RKO (cell line): ENCODE measurements at places on chromosomes 3 and 15.

DNA sequence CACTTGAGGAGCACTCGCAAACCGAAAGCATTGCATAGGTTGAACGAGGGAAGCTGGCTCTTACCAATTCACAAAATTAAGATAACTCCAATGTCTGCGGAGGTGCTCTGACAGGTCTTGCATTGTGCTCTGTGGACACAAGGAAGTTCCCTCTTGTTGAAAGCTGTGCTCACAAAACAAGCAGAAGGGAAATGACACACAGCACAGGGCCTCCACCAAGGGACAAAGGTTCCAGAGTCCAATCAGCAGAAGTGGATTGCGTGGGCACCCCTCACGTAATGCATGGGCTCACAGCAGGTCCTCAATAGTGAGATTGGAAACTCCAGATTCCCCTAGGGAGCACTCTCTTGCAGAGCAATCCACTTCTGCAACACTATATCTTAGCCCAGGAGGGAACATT lies 89.9 kb downstream of the ATP10A start:
- no peak for DNase-seq

DNA sequence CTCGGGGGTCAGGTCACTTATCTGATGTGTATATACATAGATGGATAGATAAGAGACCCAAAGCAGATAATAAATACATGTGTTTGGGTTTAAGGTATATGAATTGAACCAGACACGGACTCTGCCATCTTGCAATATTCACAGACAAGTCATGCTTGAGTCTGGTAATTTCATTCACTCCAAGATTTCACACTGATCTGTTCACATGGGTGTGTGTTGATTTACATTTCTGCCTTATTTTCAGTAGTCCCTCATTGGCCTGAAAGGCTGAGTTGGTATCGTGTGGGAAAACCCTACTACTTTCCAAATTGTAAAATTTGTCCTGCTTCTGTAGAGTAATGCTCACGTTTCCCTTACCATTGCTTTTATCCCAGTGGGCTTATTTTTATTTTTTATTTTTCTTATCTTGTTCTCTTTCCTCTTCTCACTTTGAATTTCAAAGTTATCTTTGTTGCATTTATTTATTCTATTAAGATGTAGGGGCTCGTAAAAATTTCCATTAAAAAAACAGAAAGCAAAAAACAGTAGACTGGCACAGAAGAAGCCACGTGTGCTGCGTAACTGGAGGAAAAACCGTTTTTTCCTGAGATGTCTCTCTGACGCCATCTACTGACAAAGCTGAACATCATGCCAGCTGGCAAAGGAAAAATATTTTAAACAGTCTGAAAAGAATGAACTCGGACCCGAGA lies 10.8 kb upstream of the MFSD1 start:
- peak; percentile 90 for DNase-seq

GRCh38 chr3:135927155-135927554 lies 38.4 kb upstream of the PPP2R3A start:
- DNase-seq = no peak

DNA sequence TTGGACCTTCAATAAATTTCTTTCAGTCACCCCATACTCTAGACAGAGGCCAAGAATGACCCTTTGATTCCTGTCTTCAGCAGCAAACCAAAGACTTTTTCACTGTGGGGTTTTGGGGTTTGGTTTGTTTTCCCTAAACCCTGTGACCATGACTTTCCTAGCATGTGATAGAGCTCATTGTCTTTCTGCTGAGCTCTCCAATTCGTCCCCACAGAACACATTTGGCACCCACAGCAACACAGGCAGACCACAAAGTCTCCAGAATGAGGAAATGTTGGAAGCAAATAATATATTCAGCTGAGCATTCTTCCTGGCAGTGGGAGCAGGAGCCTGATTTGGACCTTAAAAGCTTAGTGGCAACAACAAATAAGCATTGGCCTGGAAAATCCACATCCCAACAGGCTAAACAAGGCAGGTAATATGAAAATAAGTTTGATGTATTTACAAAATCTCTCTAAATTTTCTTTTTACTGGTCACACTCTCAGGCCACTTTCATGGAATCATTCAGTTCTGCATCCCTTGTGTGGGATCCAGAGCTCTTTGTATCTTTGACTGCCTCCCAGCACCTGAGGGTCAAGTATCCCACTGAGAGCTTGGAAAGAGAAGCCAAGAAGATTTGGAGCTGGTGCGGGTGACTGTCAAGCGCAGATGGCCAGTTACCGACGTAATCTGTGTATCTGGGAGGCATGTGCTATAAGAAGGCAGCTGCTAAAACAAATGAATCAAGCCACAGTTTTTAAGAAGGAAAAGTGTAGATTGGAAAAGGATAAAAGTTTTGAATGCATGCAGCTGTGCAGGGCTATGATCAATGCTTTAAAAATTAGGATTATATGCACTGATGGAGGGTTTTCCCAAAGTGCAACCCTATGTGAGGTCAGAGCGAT lies 36.5 kb upstream of the CPB1 start:
- no peak for DNase-seq

DNA sequence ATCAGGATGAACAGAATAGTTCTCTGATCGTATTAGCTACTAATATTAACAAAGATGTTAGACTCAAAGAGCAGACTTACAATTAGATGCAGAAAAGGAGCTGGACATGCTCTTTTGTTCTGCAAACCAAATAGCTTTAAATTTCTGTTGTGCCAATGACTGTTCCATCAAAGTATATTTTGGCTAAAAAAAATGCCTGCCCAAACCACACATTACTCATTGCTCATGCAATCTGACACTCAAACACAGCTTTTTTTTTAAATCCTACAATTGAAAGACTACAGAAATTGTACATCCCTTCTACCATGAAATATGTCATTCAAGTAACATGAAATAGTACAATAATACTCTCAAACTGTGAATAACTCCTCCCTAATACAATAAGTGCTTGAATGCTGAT lies 48.6 kb downstream of the SHOX2 start:
- DNase-seq = peak; percentile 11

- DNase-seq = no peak
Observed at GRCh38 chr3:111955876-111956275, 22.9 kb upstream of the ABHD10 start.

DNA sequence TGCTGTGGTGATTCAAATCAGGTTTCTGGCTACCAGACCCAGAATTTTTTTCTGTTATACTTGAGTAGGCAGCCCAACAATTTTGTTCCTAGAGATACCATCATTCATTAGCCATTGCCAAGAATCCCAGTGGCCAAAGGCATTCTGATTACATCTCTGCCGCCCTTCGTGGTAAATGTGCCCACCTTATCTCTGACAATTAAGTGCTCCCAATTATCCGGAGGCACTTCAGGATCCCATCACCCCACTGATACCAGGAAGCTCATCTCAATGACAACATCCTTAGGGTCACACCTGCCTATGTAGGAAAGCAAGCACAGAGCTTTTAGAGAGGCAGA lies 43.2 kb upstream of the RPL35A start:
- DNase-seq = no peak

- DNase-seq = no peak
Observed at GRCh38 chr3:150527464-150528255, 18.6 kb downstream of the SERP1 start.

GRCh38 chr3:51539291-51539941 lies 897 bp downstream of the RAD54L2 start:
- DNase-seq = peak; percentile 91

DNA sequence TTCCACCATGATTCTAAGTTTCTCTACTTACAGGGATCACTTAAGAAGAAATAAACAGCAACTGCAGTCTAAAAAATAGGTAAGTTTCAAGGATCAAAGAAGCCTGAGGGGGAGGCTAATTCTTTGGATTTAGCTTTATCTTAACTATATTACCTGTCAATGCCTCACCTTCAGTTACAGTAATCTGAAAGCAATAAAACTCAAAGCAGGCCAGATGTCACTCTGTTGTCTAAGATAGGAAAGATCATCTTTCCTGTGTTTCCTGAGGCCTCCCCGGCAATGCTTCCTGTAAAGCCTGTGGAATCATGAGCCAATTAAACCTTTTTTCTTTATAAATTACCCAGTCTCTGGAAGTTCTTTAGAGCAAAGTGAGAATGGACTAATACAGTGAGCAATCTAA lies 60.2 kb downstream of the NPTN start:
- DNase-seq = no peak

DNA sequence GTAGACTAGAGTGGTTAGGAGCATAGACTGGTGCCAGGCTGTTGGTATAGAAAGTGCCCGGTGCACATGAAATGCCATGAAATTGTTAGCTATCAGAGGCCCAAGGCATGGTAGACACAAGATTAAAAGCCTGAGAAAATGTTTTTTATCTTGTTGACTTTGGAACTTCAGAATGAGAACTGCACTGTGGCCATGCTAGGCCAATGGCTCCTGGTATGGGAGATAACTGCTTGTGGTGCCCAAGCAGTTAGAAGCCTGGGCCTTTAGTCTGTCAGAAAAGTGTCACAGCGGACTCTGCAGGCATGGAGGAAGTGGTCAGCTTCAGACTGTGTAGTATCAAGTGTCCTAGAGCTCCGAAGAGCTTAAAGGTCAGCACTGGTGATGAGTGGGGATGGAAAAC lies 11.9 kb downstream of the FYCO1 start:
- no peak for DNase-seq

DNA sequence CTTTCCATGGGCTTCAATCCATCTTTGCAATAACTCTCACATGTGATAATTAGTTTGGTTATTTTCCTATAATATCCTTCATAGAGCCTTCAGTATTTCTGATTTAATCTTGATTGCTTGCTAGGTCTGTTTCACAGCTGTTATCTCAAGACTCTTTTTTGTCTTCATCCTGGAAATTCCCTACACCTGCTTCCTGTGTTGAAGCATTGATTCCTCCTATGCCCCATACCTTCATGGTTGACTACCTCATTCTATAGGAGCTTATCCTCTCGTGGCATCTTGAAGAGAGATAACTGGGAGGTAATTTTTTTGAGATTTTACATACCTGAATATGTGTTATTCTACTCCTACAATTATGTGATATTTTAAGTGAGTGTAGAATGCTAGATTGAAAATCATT lies 26.7 kb downstream of the PIK3CA start:
- no peak for DNase-seq

DNA sequence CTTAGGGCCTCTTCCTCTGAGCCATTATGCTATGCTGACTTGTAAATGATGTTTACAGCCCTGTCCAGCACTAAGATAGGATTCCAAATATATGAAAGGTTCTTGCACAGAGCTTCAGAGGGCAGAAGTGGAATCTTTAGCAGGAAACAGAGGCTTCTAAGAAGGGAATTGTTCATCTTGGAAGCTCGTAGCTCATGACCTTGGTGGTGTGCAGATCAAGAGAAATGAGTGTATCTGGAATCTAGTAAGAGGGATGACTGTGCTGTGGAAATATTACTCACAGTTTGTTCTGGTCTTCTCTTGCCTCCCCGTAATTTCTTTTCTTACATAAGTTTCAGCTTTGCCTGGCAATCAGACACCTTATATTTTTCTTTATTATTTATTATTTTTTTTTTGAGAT lies 175.8 kb downstream of the SPATA16 start:
- peak; percentile 8 for DNase-seq

- no peak for DNase-seq
Observed at GRCh38 chr3:189149203-189149602, 22.6 kb upstream of the TPRG1 start.

DNA sequence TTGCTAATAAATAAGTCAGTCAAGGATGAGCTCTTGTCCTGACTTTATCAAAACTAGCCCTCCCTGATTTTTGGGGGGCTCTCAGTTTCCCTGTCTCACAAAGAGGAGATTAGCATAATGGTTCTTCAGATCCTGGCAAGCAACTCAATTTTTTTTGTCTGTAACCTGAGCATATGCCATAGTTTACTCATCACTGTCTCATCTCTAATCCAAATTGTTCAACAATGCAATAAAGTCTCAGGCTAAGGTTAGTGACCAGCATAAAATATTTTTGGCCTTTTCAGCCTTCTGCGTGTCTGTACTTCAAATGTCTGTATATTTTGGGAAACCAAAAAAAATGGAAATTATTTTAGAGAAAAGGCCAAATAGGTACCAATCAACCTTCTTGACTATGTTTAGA lies 465.6 kb upstream of the TPRG1 start:
- no peak for DNase-seq

- no peak for DNase-seq
Observed at GRCh38 chr3:99313485-99313884, 324.9 kb upstream of the COL8A1 start.

GRCh38 chr3:191592105-191592504 lies 131.1 kb downstream of the PYDC2 start:
- DNase-seq = no peak

DNA sequence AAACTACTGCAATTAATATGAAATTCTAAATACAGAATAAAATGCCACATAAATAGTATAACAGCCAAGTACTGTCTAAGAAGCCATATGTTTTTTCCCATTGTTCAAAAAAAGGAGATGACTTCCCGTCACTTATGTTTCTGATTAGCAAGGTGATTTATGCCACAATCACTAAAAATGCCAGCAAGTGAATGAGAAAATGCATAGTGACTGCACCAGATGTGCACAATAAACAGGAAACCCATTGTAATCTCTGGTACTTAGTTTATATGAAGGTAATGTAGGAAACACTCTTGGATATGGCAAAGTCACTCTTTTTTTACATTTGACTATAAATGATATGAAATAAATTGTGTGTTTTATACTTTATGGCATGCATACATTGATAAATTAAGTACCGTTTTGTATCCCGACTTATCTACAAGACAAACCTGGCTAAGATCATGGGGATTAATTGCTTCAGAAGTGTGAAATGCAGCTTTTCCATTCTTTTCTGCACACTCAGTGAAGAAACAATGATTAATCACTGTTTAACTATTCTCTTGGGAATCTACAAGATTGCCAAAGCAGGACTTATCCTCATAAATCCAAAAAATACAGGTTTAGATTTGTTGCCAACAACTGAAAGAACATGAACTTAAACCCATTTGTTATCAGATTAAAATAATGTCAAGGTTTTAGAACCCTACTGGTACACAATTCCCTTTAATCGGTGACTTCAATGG lies 164.5 kb downstream of the TBC1D5 start:
- no peak for DNase-seq

GRCh38 chr15:88897456-88898194 lies 2.3 kb upstream of the HAPLN3 start:
- DNase-seq = peak; percentile 71

- no peak for DNase-seq
Observed at GRCh38 chr3:174859756-174860155, 622 bp downstream of the NAALADL2 start.

GRCh38 chr3:132643366-132643765 lies 16.2 kb downstream of the ACAD11 start:
- no peak for DNase-seq

- no peak for DNase-seq
Observed at GRCh38 chr15:78148392-78149067, 632 bp upstream of the IDH3A start.

DNA sequence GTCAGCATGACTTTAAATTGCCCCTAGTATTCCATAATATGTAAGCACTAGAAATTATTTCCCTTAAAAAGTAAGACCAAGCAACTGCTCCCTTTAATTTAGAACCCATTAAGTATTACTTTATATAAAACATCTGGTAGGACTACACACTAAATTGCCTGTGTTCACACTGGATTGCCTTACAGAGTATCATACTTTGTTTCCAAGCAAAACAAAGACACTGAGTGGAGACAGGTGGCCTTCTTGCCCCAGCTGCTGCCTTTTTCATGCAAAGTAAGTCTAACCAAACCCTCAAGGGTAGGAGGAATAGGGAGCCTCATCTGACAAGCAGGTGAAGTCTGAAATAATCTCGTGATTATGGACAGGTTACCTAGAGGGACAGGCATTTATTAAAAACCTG lies 87.3 kb downstream of the PEX5L start:
- no peak for DNase-seq
